ENCODE measurements at places on chromosomes 4 and X. TPM values are rescaled to one million over a fixed set of nuclear protein-coding genes. Genes with fewer than 3 reads are reported as not detected.

DNA sequence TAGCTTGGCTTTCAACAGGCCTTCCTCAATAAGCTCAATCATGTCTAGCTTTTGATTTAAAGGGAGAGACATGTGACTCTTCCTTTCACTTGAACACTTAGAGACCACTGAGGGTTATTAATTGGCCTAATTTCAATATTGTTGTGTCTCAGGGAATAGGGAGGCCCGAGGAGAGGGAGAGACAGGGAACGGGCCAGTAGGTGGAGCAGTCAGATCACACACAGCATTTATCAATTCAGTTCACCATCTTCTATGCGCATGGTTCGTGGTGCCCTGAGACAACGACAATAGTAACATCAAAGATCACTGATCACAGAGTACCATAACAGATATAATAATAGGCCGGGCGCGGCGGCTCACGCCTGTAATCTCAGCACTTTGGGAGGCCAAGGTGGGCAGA lies 17.8 kb downstream of the ZNF81 start:
- no peak for DNase-seq

DNA sequence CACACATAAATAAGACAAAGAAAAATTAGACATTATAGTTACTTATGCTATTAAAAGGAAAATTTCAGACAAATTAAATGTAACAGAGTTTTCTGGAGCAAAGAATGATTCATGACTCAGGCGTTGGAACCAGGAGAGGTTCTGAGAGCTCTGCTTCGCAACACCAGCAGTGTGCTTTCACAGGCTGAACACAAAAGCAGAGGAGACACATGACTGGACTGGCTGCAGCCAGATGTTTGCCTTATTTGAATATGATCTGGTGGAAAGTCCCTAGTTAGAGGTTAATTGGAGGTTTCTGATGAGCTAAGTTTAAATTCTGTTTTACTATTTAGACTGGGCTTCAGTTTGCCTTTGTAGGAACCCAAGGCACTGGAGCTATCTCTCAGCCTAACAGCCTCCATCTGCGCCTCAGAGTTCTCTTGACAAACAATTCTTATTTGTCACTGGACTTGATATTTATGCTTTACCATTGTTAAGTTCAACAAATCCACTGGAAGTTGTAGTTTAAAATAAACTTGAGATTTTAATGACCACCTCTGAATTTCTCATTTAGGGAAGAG lies 16.2 kb downstream of the BOD1L1 start:
- no peak for DNase-seq

DNA sequence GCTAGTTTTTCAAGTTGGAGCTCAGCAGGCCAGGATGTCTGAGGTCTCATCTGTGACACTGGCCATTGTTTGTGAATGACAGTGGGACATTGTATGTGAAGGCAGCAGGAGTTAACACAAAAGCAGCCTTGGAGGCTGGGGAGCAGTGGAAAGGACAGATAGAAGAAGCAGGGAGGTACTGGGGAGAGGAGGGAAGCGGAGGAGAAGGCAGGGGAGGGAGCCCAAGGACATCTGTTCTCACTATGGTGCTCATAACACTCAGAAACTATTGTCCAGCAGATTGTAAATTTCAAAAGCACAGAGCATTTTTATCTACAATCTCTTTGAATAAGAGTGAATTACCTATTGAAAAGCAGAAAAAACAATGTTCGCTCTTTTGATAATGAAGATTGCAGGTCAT lies 253.6 kb upstream of the DIPK2B start:
- no peak for DNase-seq

VCX2 gene
- not detected for total RNA-seq

Measured in kidney epithelial cell (primary cell).